KBM-7 (cell line): ENCODE measurements at places on chromosomes 16 and 17.

- DNase-seq = peak; percentile 46
Observed at GRCh38 chr16:67967958-67968399, 458 bp downstream of the SLC12A4 start.

GRCh38 chr17:34519282-34519681 is 60.1 kb upstream of the TMEM132E start:
- peak; percentile 11 for DNase-seq

DNA sequence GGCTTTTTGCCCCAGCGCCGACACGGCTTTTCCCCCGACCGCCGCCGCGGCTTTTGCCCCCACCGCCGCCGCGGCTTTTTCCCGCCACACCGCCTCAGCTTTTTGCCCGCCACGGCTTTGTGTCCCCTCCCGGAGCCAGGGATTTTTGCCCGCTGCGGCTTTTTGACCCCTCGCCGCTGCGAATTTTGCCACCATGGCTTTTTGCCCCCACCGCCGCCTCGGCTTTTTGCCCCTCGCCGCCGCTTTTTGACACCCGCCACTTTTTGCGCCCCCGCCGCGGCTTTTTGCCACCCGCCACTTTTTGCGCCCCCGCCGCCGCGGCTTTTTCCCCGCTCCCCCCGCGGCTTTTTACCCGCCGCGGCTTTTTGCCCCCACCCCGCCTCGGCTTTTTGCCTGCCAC is 1342.5 kb downstream of the TP53TG3F start:
- DNase-seq = no peak

- no peak for DNase-seq
Observed at GRCh38 chr17:18156171-18156975, 27.3 kb upstream of the ALKBH5 start.

DNA sequence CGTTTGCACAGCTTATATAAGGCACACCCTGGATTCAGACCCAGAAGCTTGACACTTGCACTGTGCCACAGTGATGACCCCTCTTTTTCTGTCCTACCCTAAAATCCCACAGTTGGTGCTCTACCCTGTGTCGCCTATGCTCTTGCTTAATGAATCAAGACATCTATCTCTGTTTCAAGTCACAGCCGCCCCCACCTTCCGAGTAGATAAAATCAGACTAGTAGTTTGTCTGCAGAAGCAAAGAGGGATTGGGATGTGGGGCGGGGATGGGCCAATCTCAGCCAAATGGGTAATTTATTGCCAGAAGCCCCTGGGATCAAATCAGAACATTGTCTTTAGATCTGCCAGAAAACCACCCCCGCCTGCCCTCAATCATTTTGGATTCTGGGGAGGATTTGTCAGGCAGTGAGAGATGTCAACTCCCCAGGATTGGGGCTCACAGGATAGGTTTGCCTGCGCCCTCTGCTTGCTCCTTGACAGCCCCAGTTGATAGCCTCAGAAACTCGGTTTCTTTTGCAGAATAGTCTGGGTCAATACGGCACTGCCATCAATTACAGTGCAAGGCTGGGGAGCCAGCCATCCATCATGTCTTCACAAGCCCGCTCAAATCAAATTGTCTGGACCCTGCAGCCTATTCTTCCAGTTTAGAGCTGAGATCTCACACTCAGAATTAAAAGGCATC is 520.8 kb downstream of the GRIN2A start:
- DNase-seq = no peak

DNA sequence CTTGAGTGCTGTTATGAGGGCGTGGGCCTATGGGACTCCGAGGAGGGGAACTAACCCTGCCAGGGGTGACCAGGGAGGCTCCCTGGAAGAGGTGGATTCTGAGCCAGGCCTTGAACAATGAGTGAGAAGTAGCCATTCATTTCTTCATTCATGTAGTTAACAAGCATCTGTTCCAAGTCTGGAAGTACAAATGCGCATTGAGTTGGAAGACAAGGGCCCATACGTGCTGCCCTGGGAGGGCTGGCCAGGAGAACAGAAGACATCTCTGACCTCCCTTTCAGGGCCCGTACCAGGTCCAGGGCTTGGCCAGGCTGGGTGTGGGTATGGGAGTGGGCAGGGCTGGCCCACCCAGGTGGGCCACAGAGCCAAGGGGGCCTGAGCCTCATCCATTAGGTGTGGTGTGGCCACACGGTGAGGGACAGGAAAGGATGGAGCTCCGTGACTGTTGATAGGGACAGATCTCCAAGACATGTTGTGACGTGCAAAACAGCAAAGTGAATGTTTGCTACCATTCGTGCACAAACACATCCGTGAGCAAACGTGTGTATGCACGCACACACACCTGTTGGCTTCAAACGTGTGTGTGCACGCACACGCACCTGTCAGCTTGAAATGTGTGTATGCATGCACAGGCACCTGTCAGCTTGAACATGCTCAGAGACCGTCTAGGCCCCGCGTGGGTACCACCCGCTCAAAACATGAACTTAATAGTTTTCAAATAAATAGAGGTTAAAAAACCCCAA is 46.8 kb downstream of the ZDHHC7 start:
- DNase-seq = no peak

DNA sequence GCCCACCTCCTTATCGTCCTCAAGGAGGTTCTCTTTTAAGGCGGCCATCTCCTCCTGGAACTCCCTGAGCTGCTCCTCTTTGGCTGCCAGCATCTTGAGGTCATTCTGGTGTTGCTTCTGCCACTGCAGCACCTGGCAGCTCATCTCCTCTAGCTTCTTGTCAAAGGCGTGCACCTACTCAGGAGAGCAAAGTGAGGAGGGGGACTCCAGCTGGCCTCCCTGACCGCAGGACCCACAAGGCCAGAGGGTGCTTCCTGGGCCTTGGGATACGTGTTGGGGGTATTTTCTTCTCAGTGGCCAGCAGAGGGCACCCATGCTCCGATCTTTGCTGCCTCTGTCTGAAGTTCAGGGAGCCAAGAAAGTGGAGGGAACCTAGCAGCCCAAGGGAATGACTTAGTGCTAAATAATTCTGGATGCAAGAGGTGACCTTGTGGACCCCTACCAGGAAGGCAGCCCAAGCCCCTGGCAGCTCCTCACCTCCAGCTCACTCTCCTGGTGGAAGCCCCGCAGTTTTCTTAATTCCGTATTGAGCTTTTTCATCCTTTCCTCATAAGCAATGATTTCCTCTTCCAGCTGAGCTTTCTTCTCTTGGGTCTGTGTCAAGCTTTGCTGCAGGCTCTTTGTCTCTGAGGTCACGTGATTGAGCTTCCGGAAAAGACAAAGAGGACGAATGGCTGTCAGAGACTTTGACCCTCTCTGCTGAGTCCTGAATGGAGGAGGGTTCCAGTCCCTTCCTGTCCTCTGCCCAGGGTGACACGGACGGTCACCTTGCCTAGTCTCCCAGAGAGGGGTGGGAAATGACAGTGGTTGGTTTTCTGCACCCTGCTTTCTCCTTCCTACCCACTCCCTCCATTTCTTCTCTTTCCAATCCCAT is 31.4 kb downstream of the DHX38 start:
- peak; percentile 64 for DNase-seq

DNA sequence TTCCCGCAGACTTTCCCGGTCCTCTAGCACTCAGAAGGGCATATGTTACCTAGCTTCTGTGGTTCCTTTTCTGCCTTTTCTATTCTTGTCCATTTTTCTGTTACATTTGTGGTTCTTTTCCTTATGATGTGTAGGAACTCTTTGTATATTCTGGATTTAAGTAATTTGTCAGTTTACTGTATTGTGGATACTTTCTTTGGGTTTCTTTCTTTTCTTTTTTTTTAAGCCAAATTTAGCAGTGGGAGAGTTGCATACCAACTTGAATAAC is 657 bp downstream of the ALDH3A2 start:
- DNase-seq = no peak

DNA sequence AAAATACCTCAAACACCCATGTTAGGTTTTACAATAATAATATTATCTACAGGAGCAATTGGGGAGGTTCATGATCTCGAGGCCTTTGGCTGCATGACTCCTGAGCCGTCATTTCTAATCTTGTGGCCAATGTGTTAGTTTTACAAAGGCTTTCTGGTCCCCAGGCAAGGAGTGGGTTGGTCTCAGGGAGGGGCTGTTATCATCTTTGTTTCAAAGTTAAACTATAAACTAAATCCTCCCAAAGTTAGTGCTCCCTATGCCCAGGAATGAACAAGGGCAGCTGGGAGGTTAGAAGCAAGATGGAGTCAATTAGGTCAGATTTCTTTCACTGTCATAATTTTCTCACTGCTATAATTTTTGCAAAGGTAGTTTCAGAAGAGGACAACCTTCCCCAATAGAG is 9.1 kb upstream of the CCL5 start:
- DNase-seq = no peak

DNA sequence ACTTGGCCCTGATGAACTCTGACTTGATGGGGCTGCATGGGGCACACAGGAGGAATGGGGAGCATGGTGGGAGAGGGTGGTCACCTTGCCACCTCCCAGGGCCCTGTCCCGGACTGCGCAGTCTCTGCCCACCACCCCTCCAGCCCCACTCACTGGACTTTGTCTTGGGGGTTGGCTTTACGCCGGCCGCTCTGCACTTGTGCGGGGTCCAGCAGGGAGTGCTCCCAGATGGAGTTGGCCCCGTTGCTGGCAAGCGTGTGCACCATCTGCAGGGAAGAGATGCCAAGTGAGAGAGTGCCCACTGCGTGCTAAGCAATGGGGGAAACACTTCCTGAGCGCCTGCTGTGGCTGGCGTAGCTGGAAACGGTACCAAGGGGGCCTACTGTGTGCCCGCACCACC is 6.7 kb downstream of the GIT1 start:
- no peak for DNase-seq

DNA sequence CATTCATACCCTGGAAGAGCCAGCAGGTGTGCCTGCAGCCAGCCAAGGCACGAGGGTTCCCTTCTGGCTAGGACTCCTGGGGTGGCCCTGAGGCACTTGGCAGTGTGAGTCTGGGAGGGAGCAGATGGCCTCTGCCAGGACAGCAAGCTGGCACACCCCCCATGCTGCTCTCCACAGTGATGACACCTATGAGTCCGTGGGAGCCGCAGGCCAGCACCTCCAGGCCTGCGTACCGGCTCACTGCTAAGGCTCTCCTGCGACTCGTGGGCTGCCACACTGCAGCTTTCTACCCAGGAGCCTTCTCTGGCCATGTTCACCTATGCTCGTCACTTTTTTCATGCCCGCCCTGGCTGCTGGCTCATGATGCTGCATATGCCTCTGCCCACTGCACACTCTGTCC is 68.1 kb downstream of the NDEL1 start:
- DNase-seq = no peak

DNA sequence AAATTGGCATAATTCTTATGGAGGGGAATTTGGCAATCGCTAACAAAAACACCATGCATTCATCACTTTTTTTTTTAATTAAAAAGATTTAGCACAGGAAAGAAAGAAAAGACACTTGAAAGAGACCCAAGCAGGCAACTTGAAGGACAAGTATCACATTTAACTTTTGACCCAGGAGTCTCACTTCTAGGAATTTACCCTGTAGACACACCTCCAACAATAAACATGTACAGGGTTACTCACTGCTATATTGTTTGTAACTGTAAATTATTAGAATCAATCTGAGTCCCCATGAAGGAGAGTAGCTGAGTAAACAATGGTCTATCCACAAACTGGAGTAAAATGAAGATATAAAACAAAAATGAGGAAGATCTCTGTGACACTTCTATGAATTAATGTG is 10.1 kb downstream of the KIAA0753 start:
- no peak for DNase-seq

DNA sequence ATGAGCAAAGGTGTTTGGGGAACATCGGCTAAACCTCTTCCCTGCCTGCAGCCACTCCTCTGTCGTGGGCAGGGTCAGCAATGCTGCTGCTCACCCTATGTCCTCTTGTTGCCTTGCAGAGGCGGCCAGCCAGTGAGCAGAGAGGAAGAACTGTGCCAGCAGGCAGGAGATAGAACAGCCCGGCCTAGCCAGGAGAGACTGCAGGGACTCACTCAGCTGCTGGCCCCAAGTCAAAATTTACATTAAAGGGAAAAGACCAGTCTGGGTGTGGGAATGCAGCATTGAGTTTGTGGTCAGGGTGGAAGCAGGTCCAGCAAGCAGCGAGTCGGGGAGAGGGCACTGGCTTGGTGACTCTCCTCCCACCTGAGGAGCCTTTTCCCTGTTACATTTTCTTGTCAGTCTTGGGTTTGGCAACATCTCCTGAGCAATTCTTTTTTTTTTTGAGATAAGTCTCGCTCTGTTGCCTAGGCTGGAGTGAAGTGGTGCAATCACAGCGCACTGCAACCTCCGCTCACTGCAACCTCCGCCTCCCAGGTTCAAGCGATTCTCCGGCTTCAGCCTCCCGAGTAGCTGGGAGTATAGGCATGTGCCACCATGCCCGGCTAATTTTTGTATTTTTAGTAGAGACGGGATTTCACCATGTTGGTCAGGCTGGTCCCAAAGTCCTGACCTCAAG is 22.7 kb downstream of the LIG3 start:
- no peak for DNase-seq

DNA sequence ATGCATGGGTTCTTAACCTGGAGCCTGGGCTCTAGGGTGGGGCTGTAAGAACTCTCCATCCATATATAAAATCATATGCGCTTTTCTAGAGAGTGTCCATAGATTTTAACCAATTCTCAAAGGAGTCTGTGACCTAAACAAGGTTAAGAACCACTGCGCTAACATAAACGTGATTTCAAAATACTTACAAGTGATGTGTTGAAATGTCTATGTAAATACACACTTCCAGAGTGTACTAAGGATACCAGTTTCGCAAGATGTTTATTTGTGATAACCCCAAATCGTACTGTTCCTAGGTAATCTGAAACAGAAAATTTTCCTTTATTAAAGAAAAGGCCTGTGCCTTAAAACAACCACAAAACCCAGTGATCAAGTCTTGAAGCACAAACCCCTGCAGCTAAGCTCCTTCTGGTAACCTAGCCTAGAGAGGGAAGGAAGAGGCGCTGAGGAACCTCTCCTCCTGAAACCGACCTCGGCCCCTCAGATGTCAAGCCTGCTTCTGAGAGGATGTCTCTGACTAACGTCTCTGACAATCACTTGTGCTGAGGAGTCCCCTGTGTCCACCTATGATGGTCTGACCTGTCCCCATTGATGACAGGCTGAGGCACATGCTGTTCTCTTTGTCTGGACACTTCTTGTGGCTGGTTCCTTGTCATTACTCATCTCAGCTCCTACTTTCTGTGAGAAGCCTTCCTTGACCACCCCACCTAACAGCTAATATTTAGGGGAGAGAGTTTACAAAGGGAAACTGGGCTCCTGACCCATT is 32.2 kb downstream of the SNN start:
- DNase-seq = no peak

- no peak for DNase-seq
Observed at GRCh38 chr17:28946239-28946638, 5.1 kb downstream of the PHF12 start.

GRCh38 chr17:42325026-42325425 is 36.7 kb downstream of the STAT5A start:
- DNase-seq = no peak

DNA sequence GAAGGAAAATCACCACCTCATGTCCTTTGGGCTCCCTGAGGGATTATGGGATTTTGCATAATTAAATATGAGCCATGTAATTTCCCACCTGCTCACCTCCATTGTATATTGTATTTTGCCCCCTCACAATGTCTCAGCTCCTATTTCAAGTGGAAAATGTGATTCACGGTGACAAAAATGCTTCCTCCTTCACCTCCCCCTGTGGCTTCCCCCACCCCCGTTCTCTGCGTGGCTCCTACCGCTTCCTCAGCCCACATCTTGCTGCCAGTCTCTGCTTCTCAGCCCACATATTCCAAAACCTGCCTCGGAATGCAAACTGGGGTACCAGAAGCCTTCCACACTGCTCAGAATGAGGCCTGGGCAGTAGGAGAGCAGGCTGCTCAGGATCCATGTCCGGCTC is 394.5 kb upstream of the C16orf82 start:
- DNase-seq = peak; percentile 6
